Fibroblast of gingiva (primary cell): ENCODE measurements at places on chromosomes 13 and 19.
A peak's percentile ranks its signal among the peaks of the same experiment; 100 is the strongest.

- no peak for DNase-seq
Measured at GRCh38 chr19:49064768-49065611, at the start of gene NTF4. NTF4 (minus strand) TSS chr19:49064818; CDS start chr19:49061997, 2,821 bp downstream.

DNA sequence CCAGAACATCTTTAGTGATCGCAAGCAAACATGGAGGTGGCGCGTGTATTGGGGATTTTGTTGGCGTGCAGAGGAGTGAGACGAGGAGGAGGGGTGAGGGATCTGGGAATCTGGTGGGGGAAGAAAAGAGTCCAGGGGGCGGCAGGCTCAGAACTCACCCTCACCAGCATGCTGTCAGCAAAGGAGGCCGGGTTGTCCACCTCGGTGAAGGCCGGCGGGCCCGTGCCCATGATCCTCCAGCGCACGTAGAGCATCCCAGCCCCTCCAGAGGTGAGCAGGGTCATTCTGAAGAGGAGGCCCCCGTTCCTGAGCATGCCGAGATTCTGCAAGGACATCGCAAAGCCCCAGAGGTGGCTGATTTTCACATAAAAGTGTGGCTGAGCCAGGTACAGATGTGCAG lies 37.2 kb downstream of the TMTC4 start:
- DNase-seq = no peak

- DNase-seq = no peak
Measured at GRCh38 chr19:3374369-3375112, 8.2 kb downstream of the NFIC start.

- no peak for DNase-seq
Measured at GRCh38 chr19:33468361-33469170, 53.0 kb downstream of the PEPD start.

- DNase-seq = no peak
Measured at GRCh38 chr13:98339684-98340425, 162.8 kb upstream of the RNF113B start.

- DNase-seq = no peak
Measured at GRCh38 chr19:46925548-46925950, 64.8 kb downstream of the ARHGAP35 start.

- DNase-seq = peak; percentile 97
Measured at GRCh38 chr19:46784262-46785053, 3.9 kb downstream of the SLC1A5 start.

DNA sequence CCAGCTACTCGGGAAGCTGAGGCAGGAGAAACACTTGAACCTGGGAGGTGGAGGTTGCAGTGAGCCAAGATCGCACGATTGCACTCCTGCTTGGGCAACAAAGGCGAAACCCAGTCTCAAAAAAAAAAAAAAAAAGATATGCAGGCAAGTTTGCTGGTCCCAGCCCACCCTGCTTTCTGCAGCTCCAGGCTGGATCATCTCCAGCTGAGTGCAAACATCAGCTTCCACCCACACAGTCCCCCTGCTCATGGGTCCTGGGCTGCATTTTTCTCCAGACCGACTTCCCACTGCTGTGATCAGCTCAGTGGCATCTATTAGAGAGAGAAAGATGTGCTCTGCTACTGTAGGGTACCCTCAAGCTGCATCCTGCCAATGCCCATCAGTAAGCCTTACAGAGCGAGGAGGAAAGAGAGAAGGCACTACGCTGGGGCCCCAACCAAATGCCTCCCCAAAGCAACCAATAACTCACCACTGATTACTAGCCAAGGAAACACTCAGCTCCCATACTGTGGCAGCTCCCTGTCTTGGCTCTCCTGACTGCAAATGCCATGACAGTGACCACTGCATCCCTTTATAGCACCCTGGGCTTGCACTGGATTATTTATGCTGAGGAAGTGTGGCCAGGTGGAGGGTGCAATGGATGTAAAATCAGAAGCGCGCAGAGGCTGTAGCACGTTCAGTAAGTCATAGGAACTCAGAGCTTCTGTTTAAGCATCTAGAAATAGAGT lies 170.9 kb upstream of the ZNF507 start:
- no peak for DNase-seq

DNA sequence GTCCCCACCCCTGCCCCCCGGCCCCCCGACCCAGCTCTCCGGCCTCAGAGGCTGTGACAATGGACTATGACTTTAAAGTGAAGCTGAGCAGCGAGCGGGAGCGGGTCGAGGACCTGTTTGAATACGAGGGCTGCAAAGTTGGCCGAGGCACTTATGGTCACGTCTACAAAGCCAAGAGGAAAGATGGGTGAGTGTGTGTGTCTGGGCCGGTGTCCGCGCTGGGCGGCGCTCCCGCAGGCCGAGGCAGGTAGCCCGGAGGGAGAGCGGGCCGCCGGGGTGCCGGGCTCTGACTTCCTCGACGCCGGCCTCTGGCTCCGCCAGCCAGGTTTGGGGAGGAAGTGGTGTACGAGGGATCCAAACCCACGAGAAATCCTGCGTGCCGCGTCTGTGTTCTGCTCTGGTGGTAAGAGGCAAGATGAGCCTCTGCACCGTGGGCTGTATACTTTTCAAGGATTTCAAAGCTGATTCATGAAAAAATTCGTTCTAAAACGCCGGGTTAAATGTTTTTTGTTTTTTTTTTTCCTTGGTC lies 718 bp downstream of the CDK8 start:
- DNase-seq = peak; percentile 11

- no peak for DNase-seq
Measured at GRCh38 chr19:5479958-5480357, 24.7 kb downstream of the ZNRF4 start.

- DNase-seq = no peak
Measured at GRCh38 chr13:34469196-34469986, 472.7 kb upstream of the NBEA start.

DNA sequence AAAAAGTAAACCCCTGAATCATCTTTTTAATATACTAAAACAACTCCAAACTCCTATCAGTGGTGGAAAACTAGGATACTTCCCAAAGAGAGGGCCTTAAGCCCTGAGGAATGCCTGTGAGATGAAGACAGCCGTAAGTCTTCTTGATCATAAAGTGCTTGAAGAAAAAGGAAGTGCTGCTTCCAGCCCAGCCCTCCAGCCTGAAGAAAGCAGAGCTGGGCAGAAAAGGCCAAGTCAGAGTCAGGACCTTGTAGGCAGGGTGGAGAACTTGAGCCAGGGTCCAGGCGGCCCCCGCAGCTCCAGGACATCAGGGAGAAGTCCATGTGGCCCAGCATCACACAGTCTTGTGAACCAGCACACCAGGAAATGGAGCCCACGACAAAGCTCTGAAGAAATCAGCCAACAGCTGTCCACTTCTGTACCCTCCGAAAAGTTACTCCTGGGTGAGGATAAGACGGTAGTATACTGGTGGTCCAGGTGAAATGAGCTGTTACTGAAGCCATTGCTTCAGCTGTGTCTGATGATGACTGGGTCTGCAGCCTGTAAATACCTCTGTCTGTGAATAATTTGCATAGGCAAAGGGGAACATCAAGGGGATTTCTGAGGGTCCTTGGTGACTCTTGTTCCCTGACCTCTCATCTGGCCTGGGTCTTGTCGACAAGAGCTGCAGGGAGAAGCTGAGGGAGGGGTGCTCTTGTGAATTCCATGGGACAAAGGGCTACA lies 18.7 kb upstream of the CRYL1 start:
- DNase-seq = no peak

DNA sequence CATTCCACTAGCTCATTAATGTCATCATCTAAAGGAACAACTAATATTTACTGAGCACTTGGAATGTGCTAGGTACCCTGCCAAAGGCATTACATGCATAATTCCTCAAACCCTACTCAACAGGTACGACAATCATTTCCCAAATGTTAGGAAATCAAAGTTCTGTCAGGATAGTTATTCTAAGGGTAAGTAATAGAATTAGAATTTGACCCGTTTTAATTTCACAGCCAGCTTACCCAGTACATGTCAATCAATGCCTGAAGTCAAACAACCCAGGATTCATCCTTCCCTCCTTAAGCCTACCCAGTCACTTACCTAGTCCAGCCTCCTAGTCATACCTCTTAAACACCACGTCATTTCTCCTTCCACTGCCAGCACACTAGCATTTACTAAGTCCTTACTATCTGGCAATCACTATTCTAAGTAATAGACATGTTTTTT lies 2.4 kb downstream of the LNX2 start:
- no peak for DNase-seq

DNA sequence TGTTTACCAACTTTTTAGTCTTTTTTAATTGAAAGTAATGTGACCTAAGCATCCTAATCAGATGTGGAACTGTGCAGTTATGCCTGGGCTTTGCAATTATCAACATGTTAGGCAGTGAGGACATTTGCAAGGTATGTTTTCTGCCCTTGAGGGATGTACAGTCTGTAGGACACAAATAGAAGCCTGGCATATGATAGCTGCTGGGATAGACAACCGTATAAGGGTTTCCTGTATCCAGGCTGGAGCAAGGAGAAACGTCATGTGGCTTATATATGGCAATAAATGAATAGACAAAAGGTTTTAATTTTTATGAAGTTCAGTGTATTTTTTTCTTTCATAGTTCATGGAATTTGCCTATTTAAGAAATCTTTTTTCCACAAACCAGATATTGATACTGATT lies 2.0 kb upstream of the VPS36 start:
- no peak for DNase-seq

- DNase-seq = peak; percentile 16
Measured at GRCh38 chr13:28819735-28820098, 422 bp upstream of the MTUS2 start.

GRCh38 chr19:29636553-29637360 lies 28.5 kb upstream of the PLEKHF1 start:
- no peak for DNase-seq

DNA sequence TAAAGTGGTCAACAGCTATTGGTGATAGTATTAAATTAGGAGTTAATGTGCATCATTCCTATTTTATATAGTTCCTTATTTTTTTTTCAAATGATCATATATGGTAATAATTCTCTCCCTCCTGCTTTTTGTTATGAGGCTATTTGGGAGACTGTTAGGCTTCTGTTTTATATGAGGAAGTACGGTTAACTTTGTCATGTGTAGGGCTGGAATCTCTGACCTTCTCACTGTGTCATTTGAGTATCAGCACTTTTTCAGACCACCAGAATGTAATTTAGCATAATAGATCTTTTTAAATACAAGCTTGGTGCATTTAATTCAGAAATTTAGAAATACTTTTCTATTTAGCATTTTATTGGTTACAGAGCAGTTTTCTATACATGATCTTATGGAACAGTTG lies 7.7 kb downstream of the DGKH start:
- DNase-seq = no peak

DNA sequence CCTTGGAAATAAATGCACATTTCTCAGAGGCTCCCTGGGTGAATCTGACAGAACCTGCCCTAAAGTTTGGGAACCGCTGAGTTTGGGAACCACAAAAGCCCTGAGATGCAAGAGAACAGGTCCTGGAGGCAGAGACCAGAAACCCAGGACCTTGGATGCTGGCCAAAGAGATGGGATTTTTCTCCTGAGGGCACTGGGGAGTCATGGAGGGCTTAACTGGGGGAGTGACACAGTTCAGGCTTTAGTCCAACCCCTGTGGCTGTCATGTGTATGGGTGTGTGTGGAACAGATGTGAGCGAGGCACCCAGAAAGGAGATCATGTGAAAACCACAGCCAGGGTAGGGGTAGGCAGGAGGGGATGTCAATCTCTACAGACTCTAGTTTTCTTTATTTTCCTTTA lies 3.9 kb upstream of the NCCRP1 start:
- DNase-seq = no peak

GRCh38 chr13:44191504-44192171 lies 182.0 kb upstream of the SERP2 start:
- DNase-seq = peak; percentile 86

- no peak for DNase-seq
Measured at GRCh38 chr19:10433131-10433536, 12.8 kb downstream of the PDE4A start.

DNA sequence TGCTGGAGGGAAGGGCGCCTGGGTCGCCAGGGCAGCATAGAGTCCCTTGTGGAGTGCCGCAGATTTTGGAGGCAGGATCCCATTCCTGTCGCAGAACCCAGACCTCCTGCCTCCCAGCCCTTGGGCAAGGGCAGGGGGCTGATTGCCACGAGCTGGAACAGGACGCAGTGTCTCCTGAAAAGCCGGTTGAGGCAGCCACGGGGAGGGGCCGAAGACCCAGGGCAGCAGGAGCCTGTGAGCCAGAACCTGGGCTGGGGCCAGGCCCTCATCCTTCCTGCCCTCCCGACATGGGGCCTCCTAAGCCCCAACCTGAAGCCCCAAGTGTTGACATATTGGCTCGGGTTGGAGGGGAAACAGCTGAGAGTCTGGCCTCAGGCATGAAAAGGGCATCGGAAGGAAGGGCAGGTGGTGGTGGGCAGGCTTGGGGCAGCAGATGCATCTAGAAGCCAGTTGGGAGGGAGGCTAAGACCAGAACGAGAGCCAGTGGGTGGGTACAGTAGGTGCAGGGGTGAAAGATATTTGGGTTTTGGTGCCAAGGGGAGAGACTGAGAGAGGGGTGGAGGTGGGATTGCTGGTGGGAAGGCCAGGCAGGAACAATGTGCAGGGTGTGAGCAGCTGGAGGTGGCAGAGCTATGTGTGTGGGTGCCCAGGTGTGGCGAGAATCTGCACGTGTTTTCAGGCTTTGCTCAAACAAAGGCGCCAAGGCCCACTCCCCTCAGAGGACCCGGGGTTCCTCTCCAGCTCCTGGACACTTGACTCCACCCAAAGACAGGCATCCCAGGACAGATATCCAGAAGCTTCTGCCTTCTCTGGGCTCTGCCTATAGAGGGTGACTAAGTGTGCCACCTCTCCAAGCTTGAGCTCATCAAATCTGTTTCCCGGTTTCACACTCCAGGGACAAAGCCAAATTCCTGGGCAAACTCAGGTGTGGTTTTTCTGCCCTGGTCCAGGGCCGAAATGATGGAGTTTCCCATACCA lies 1.4 kb upstream of the SBSN start:
- no peak for DNase-seq

GRCh38 chr19:6213696-6214641 lies 65.8 kb downstream of the MLLT1 start:
- DNase-seq = no peak

DNA sequence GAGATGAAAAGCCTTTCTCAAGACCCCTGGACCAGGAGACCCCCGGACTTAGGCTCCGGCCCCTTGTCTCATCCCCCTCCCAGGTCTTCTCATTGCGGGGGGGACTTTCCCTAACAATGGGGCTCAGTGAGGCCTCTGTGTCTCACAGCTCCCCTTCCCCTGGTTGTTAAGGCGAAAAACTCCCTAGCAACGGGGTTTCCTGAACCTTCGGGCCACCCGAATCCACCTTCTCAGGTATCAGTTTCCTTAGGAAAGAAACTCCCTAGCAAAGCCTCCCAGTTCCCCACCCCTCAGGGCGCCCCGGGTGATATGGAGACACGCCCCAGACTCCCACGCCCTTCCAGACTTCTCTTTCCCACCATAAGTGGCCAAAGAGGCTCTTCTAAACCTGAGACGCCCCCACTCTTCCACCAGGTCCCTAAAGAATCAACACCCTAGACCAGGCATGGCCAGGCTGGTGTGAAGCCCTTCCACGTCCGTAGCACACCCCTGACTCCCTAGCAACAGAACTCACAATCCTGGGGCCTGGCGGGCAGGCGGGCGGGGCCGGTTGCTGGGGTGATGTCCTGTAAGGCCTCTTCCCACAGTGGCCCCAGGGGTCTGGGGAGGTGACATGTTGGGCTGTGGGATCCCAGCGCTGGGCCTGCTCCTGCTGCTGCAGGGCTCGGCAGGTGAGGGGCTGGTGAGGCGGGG lies at the start of gene TMEM190:
TSS of gene TMEM190 (plus strand) at position 586 of the 693 bp plus-strand sequence. CDS start at position 614, 28 bp downstream.
- no peak for DNase-seq
